Islet precursor cell (in vitro differentiated cells): ENCODE measurements at places on chromosomes 2 and 18.
A peak's percentile ranks its signal among the peaks of the same experiment; 100 is the strongest.

DNA sequence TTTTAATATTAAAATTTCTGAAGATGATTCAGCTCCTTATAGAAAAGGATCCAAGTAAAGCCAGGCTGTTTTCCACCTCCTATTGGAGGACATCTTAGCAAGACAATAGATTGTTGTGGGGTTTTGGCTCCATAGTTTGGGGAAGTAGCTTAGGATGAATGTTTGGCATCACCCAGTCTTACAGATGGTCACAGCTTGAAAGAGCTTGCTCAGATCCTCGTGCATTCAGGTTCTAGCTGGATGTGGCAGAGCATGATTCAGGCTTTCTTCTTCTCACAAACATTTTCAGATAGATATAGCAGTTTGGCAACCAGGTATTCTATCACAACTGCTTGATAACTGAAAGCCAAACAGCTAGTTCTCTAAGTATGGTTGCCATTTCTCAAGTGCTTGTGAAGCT lies 23.6 kb upstream of the PDCL3 start:
- no peak for DNase-seq

DNA sequence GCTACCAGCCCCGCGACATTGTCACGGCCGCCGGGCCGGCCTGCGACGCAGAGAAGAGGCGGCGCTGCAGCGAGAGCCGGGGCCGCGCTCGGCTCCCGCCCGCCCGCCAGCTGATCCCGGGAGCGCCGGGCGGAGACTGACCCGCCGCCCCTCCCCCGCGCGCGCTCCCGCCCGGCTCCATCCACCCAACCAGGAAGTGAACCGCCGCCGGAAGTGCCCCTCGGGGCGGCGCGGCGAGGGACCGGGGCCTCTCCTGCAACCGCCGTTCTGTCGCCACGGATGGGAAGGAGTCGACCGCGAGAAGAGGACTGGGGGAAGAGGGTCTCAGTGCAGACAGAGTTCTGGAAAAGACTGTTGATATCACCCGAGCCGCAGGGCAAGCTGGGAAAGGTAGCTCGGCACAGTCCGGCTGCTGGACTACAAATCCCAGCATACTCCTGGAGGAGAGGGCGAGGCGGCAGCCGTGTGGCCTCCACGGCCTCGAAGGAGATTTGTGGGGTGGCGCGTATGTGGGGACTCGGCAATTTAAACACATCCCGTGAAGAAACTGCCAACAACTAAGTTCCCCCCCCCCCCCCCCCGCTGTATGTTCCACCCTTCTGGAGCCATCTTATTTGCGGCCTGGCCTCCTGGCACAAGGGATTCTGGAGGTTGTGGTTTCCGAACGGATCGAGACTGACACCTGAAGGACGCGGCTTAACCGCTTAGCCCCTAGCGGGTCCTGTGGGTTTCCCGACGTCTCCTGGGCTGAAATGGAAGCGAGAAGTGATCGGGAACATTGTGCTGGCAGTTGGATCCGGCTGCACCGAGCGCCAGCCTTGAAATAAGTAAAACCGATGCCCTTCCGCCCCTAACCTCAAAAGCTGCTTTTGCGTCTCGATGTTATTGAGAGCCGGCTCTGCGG lies at the start of gene AAK1:
Gene AAK1, minus strand, starts transcription at position 138 of the 904 bp plus-strand sequence. CDS start 699 bp downstream, outside the sequence.
- DNase-seq = peak; percentile 94

- DNase-seq = no peak
Measured at GRCh38 chr18:7859122-7859521, 292.0 kb downstream of the PTPRM start.

DNA sequence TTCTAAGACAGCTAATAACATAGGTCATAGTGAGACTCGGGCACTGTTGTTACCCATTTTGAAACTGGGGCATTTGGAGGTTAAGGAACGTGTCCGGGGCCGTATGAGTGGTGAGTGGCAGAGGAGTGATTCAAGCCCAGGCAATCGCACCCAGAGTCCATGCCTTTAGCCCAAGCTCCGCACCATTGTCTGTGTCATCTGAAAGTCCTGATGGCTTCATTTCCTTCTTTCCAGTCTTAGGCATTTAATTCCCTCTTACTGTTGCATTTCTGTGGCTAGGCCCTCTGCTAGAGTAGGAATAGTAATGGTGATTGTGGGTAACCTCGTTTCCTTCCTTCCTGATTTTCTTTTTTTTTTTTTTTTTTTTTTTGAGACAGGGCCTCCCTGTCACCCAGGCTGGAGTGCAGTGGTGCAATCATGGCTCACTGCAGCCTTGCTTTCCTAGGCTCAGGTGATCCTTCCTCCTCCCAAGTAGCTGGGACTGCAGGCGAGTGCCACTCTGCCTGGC lies 49.8 kb upstream of the ASB1 start:
- DNase-seq = no peak

GRCh38 chr2:160812830-160813505 lies 319.4 kb upstream of the RBMS1 start:
- DNase-seq = no peak

GRCh38 chr18:13191031-13191430 lies 27.5 kb upstream of the LDLRAD4 start:
- no peak for DNase-seq

GRCh38 chr2:120466704-120467054 lies 120.7 kb downstream of the INHBB start:
- DNase-seq = no peak

DNA sequence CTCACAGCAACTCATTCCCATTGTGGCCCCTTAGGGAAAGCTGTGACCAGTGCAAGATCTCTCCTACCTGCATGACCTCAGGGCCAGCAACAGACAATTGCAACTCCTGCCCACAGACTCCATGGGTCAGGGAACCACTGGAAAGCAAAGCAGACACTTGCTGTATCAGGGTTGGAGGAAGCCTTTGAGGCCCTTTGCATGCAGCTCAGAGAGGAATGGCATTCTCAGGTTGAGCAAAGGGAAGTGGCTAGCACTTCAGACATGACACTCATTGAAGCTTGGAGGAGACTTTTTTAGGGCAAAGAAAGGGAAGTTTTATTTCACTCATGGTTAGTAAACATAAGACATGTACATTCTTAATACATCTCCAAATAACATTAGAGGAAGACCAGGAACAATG lies 22.1 kb downstream of the IL1F10 start:
- DNase-seq = no peak

DNA sequence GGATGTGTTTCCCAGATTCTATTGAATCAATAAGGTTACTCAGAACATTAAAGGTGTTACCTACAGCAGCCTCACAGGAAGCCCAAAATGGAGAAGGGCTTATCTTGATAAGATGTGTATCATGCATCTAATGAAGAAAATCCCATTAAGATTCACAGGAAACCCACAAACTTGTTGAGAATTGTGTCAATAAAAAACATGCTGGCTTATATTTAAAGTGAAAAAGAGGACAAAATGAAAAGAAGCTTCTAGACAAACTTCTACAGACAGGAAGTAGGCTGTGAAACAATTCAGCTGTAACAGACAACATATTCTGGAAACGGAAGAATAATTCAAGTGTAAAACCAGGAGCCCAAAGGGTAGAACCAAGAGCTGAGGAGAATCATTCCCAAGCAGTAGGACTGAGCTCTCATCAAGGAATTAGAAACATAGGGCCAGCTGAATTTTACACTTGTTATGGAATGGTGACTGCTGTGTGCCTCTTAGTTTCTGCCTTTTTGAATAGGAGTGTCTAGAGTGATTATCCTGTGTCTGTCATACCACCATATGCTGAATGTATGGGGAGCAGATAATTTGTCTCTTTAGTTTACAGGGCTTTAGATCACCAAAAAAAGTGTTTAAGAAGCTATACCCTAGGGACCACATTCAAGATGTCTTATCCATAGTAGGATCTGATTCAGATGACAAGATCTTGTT lies 9.6 kb downstream of the IMMT start:
- no peak for DNase-seq

GRCh38 chr2:2825062-2825461 lies 494.0 kb upstream of the MYT1L start:
- no peak for DNase-seq

- DNase-seq = peak; percentile 84
Measured at GRCh38 chr18:75784390-75784789, 356.9 kb upstream of the SMIM21 start.

DNA sequence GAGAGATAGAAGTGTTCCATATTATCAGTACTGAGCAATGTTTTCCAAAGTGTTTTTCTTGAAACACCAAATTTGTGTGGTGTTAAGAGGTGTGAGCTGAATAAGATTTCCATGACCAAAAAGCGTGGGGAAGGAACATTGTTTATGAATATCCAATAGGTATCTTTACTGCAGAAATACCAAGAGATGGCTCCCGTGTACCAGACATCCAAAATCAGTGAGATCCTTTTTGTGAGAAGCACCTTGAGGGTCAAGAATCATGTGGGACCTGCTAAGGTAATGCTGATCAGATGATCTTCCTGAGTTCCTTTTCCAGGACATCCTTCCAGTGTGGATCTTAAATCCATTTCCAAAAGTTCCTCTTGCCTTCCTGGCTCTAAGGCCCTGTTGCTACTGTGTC lies 246.0 kb downstream of the MYO3B start:
- no peak for DNase-seq

- DNase-seq = no peak
Measured at GRCh38 chr2:25215232-25215631, 46.9 kb upstream of the POMC start.

DNA sequence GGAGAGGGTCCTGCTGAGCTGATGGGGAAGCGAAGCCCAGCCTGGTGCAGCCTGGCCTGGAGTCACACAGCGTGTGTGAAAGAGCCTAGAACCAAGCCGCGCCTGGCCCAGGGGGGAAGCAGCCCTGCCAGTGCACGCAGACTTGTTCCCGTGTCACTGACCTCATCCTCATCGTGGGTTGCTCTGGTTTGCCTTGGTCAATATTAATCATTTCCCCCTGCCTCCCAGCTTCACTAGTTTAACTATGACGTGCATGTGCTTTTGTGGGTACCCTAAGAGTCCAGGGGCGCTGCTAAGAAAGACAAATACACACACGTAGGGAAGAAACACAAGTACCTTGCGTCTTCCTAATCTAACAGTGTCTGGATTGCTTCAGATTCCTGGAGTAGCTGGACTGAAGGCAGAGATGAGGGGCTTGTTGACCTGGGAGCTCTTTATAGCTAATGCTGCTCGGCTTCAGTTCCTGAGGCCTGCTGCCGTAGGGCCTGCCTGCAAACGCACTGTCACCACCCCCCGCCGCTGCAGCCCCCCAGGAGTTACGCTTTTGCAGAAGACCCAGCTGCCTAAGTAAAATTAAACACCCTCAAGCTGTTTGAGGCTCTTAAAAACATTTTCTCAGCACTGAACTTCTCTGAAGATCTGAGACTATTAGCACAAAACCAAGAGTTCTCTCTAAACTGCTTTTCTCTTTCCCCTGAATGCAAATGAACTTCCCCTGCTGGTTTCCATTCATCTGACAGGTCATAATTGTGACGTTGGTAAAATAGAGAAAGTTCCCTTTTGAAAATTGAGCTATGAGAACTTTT lies 159.2 kb downstream of the FAM210A start:
- peak; percentile 64 for DNase-seq

DNA sequence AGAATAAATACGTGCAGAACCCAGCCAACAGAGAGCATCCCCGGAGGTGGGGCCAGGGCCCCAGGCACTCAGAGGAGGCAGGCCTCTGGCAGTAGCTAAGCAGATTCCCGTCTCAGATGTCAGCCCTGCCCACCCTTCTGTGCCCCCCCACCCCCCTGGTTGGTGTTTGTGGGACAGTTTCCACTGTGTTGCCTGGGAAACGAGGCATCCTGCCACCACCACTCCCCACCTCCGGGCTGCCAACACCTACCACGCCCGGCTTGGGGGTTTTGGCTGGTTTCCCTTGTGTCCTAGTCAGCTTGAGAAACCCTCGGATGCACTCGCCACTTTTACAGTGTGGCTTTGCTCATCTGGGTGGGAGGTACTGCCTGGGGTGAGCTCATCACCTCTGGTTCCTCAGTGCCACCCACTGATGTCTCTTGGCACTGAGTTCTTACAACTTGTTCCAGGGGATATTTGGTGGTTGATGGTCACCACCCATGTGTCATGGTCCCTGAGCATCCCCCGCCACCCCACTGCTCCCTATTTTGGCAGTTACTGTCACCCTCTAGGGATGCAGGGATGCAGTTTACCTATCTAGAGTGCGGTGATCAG lies 72.4 kb upstream of the YWHAQ start:
- peak; percentile 68 for DNase-seq

DNA sequence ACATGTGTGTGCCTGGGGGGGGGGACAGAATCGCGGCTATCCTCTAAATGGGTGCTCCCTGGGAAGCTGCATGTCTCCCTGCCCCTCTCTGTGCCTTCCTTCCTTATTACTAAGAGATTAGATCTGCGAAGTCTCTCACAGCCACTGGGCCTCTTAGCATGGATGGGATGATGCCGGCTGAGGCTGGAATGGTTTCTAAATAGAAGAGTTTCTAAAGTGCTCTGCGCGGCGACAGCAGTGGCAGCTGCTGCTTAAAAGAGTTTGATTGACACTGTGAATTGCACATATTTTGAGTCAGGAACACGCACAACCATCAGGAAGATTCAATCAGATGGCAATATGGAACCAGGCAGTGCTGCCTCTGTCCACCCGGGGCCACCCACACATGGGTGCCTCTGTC lies 163.8 kb downstream of the CLIP4 start:
- peak; percentile 22 for DNase-seq

GRCh38 chr2:72911256-72911655 lies 6.1 kb upstream of the EMX1 start:
- DNase-seq = no peak

DNA sequence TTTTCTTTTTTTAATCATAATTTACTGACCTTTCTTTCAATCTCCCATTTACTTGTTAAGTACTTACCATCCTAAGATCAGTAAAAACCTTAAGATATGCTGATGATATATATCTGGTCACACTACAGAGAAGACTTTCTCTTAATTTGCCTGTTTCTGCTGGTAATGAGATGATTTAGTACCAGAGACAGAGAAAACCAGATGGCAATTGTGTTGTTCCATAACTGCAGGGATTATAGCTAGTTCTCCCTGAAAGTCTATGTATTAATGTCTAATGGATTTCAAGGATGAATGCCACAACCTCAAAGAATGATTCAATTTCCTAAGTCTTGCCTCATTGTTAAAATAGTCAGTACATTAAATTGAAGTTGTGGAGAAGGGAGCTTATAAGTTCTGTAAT lies 40.3 kb downstream of the SNTG2 start:
- DNase-seq = no peak

DNA sequence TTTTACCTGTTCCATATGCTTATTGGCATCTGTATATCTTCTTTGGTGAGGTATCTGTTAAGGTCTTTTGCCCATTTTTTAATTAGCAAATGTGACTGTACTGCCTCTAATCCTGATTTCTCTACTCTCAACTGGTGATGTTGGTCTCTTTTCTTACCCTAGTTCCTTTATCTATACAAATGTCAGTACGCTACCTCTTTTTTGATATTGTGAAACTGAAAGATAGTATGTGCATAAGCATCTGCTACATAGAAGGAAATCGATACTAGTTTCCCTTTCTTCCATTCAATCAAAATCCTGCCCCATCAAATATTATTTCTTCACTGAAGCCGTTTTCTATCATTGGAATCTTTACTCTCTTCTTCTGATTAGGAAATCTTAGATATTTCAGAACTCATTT lies 194.9 kb upstream of the SPOPL start:
- DNase-seq = no peak

GRCh38 chr2:190162851-190163250 lies 100.3 kb upstream of the MSTN start:
- DNase-seq = no peak

DNA sequence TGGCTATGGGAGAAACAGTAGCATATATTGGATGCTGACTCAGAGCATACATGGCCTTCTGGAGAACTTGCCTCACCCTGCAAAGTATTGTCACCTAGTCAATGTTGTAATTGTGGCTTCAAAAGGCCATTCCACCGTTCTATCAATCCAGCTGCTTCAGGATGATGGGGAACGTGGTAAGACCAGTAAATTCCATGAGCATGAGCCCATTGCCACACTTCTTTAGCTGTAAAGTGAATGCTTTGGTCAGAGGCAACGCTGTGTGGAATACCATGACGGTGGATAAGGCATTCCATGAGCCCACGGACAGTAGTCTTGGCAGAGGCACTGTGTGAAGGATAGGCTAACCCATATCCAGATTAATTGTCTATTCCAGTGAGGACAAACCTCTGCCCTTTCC lies 1300.1 kb upstream of the ACVR2A start:
- no peak for DNase-seq
